Brain pericyte (primary cell): ENCODE measurements at places on chromosomes 11 and 22.
A peak's percentile ranks its signal among the peaks of the same experiment; 100 is the strongest.

- no peak for DNase-seq
These were observed 143.2 kb downstream of the ARHGAP42 start for GRCh38 chr11:100830274-100830673.

GRCh38 chr11:118438314-118438931 is 2.1 kb downstream of the KMT2A start:
- peak; percentile 67 for DNase-seq

DNA sequence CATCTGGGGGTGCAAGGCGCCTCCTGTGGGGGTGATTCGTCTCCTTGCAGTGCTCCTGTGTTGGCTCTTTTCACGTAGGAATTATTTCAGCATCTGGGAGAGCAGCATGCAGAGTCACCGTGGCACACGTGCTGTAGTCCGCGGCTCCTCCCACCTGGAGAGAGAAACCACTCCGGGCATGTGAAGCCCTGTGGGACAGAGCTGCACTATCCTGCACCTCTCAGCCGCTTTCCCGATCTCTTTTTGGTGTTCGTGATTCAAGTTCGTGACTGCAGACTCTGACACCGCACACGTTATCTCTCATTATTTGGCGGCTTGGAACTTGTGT is 394.6 kb downstream of the TBC1D22A start:
- no peak for DNase-seq

GRCh38 chr11:36027731-36028130 is 83.9 kb downstream of the LDLRAD3 start:
- no peak for DNase-seq

DNA sequence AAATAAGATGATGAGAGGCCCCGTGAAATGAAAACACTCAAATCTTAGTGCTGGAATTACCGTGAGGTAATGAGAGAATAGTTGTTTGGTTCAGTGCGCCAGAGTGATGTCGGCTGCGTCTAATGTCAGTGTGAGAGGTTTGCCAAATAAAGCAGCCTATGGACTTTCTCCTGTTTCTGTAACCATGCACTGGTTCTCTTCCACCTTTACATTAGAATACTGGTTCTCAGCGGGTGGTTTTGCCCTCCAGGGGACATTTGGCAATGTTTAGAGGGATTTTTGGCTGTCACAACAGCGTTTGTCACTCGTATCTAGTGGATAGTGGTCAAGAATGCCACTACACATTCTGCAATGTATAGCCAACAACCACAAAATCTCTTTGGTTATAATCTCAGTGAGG is 1.1 kb downstream of the OOSP4B start:
- no peak for DNase-seq

DNA sequence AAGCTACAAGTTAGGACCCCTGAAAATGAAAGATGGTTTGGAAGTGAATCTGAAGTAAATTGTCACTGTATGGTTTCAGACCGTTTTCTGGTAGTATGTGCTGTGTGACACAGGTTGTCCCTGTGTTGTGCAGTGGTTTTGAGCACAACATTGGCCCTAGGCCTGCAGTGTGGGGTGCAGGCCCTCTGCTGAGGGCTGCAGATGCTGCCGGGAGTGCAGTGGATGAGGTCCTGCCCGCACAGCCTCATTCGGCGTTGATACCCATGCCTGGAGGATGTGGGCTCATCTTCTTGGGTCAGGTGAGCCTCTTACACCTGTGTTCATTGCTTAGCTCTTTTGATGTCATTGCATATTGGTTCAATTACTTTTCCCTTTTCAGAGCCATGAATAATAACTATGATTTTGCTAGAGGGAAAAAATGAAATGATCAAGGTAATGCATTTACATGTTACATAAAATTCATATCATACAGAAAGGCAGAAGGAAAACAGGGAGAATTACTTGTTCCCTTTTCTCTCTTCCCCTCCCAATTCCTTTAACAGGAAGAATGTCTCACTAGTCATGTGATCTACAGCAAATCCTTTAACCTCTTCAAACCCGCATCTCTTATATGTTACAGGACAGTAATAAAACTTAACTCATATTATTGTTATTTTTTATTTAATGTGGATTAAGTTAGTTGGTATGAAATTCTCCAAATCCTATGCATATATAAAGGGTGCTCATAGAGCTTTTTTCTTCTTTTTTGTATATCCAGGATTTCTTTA is 48.7 kb downstream of the PTPRJ start:
- DNase-seq, result no peak

DNA sequence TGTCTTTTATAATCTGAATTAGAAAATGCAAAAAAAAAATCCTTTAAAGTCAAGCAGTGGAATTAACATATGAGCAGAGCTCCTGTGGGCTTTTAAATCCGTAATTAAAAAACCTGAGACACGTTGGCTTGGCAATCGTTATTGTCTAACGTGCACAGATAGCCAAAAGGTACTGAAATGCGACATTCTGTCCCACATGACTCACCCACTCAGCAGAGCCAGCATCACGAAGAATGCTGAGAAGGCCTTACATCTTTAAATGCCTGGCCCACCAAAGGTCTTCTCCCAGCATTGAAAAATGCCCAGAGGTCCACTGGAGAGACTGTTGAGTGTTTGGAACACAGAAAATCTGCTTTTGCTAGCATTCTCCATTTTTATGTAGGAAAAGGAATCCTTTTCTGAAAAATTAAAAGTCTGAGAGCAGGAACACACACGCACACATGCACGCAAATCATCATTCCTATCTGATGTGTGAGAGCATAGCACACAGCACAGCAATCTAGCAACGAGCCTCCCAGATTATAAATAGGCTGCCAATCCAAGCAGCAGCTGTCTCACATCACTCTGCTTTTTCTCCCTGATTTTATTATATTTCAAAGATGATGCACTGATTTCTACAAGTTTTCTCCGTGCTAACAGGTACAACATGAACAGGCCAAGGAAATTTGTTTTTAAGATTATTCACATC is 94.5 kb downstream of the PHF21A start:
- no peak for DNase-seq

GRCh38 chr11:33574331-33574730 is 126.3 kb downstream of the C11orf91 start:
- no peak for DNase-seq

DNA sequence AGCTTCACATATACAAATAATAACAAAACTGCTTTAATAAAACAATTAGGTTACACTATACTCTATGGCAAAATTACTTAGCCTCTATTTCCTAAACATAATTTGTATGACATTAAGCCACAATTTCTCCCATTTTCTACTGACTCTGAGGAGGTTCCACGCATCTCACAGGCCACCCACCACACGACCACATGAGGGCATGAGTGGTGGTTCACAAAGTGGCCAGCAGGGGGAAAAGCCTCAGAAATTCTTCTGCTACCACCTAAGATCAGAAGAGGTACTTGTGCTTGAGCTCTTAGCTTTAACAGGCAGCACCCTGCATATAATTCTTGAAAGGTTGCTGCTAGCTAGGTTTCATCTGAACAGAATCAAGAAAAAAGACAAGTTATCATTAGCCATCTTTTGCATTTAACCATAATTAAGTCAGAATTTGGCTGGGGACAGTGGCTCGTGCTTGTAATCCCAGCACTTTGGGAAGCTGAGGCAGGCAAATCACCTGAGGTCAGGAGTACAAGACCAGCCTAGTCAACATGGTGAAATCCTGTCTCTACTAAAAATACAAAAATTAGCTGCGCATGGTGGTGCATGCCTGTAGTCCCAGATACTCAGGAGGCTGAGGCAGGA is 7.7 kb downstream of the LPXN start:
- DNase-seq, result no peak

DNA sequence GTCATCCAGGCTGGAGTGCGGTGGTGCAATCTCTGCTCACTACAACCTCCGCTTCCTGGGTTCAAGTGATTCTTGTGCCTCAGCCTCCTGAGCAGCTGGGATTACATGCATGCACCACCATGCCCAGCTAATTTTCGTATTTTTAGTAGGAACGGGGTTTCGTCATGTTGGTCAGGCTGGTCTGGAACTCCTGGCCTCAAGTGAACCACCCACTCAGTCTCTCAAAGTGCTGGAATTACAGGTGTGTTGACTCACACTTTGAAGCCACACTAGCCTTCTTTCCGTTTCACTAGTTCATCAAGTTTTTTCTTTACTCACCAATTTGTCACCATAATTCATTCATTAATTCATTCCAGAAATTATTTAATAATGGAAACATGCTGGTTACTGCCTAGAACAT is 298.4 kb upstream of the MTNR1B start:
- DNase-seq, result no peak

DNA sequence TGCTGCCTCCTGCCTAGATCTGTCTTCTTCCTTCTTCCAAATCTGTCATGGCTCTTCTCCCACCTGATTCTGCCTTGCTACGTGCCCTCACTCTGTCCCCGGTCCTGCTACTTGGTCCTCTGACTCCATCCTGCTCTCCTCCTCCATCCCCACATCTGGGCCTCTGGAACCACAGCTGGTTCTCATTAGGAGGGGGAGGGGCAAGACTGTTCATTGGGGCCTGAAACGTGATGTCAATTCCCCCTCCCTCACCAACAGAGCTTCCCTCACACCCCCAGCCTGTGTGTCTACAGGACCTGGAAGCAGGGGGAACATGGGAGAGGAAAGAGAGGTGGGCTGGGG is 9.1 kb downstream of the DCHS1 start:
- DNase-seq, result peak; percentile 44

DNA sequence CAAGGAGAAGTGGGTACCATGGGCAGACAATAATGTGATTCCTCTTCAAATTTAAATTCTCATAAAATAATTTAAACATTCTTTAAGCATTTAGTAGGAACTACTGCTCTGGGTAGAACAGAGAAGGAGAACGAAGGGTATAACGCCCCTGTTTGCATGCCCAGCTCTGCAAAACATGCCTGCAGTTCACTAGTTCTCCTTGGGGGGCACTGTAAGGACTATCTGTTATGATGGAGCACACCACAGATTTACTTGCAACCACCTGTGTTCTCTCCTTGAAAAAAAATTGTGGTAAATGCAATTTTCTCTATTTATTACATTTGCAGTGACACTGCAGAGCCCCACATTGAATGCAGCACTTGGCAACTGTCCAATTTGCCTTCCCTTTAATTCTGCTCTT is 100.3 kb downstream of the GUCY1A2 start:
- DNase-seq, result no peak

DNA sequence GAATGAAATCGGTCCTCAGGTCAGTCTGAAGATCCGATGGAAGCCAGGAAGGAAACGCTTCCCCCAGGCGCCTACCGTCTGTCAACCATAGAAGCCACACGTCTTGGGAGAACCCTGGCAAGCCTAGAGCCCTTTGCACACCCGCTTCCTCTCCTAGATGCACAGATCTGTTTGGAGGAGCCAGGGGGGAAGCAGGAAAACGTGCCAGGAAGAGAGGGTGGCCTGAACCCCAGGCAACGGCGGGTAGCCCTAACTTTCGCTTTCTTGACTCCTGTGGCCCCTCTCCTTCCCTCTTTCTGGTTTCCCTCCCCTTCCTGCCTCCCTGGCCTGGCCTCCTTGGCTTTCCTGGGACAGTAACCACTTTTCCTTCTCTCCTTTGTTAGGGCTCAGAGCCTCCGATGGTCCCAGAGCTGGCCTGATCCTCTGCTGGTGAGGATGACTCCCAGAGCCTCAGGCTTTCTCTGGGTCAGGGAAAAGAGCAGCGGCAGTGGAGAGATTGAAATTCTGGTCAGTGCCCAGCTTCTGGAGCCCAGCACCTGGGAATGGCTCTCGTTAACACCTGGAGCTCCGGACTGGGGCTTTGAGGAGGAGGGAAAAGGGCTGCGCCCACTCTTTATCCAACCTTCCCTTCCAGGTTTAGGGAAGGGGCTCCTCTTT is 2.1 kb downstream of the FXYD6 start:
- DNase-seq, result no peak

GRCh38 chr11:120425527-120425926 is 86.0 kb upstream of the GRIK4 start:
- no peak for DNase-seq

DNA sequence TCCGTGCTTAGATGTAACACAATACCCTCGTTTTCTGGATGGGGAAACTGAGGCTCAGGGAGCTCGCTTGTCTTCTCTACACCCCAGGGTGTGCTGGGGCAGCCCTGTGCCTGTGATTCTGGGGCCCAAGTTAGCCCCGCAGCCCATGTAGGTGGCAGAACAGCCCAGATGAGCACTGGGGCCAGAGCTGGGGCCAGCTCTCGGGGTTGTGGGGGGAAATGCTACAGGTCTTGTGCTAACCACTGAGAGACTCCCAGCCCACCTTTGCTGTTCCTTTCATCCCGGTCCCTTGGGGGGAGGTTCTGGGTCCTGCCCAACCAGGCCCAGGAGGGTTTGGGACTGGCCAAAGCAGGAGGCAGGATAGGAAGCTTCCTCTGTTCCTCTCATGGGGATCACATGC is 13.5 kb downstream of the MYEOV start:
- no peak for DNase-seq

- no peak for DNase-seq
These were observed 13.5 kb downstream of the PHF21A start for GRCh38 chr11:46107780-46108179.

DNA sequence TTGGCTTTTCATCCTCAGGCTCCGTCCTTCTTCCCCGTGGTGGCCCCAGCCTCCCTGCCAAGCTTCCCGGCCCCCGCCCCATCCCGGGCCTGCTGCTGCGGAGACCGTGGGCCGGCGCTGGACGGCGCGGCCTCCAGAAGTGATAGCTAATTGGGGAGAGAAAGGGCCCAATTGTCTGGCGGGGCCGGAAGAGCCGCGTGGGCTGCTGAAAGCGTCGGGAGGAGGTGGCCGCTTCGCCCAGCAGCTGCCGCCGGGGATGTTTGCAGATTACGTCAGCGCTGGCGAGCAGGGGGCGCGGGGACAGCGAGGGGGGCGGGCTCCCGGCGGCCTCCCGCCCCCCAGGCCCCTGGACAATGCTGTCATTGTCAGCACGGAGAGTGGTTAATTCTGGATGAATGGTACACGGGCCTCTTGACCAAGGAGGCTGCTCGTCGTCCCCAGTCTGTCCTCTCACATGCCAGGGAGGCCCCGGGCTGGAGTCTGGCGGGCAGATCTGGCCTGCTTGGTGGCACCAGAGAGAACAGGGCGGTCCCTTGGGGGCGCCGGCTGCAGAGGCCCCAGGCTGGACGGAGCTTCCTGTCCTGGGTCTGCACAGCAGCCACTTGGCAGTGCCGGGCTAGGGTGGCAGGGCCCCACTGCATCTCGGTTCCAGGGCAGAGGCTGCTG is 1.6 kb downstream of the SMIM38 start:
- DNase-seq, result no peak

DNA sequence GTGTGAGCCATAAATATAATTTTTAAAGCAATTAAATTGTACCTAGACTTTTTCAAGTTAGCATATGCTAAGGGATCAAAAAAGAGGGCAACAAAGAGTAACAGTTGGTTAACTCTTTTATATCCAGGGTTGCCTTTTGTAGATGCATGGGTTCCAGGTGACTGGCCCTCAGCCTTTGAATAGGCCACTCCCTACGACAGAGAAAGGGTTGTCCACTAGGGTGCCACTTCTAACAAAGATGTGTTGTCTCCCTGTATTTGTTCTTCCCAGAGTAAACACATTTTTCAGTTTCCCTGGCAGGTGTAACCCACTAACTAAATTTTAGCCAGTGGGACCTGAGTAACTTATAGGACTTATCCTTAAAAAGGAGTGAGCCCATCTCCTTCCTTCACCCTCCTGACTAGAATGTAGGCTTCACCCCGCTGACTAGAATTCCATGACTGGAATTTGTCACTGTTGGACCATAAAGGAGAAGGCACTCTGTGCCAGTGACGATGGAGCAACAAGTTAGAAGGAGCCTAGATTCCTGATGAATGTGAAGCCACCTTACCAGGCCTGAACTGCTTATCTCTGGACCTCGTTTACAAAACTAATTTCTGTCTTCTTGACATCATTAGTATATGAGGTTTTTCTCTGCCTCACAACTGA is 16.6 kb downstream of the TUG1 start:
- DNase-seq, result no peak

- no peak for DNase-seq
These were observed 242.0 kb downstream of the ETS1 start for GRCh38 chr11:128345316-128345715.

GRCh38 chr11:66119348-66120133 is 49.5 kb downstream of the PACS1 start:
- DNase-seq, result peak; percentile 72
